ENCODE measurements at places on chromosomes 5 and 9.

- DNase-seq: no peak
These were observed 59.3 kb upstream of the CDKN2B start for GRCh38 chr9:22068369-22068768.

- DNase-seq: no peak
These were observed 3.3 kb downstream of the SGCD start for GRCh38 chr5:156330141-156330870.

- DNase-seq: no peak
These were observed 60.1 kb downstream of the GTF3C4 start for GRCh38 chr9:132730054-132731033.

GRCh38 chr5:171709930-171710329 is 75.7 kb upstream of the SMIM23 start:
- no peak for DNase-seq

- no peak for DNase-seq
These were observed 196.9 kb upstream of the GDNF start for GRCh38 chr5:38036765-38037164.

DNA sequence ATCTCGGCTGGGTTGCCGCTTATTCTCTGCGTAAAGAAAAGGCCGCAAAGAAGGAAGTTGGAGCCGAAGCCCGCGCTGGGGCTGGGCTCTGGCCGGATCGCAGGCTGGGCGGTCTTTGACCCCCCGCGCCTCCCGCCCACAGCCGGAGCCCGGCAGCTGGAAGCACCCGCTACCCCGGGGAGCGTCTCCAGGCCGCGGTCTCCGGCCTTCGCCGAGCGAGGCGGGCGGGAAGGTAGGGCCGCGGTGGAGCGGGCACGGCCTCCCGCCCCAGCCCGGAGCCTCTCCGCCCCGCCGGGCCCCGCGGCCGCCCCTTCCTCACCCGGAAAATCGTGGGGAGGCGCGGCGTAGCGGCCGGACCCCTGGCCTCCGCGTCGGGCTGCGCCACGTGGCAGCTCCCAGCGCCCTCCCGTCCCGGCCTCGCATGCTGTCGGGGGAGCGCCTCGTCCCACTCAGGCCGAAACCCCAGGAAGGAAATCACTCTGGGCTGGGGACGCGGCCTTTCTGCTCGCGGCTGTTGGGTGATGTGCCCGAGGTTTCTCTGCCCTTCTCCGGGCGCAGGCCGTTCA is 12.0 kb downstream of the FOXD1 start:
- no peak for DNase-seq

DNA sequence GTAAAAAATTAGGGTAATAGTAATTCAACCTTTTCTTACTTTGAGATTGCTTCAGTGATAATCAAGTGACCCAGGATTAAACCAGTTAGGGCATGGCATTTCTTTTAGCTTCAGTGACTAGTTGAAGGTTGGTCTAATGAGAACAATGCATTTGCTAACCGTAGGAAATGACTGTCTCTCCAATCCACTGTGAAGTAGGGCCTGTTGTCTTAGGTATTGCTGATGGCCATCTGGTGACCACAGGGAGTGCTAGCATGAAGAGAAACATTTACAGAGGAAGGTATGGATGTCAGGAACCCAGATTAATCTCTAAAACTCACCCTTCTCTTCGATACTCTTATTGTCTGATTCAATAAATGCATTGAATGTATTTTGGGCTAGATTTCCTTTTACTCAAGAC is 535.9 kb upstream of the SEMA6A start:
- DNase-seq: no peak

DNA sequence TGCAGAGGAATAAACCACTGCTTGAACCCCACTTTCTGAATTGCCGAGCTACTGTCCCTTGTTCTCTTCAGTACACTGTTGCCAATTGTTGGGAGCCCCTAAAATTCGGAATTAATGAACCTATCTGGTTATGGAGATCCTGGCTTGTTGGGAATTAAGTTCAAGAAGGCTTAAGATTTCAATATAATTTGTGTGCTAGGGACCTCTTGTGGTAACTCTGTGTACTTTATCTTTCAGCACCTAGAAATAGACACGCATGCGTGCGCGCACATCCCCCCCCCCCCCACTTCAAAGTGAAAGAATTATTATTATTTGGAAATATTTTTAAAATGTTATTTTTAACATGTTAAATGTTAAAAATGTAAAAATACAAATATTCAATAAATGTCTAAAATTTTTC is 53.3 kb upstream of the FAM169A start:
- no peak for DNase-seq

GRCh38 chr5:143509758-143510221 is 106.3 kb upstream of the NR3C1 start:
- no peak for DNase-seq

- no peak for DNase-seq
These were observed 1816.5 kb downstream of the MAT2B start for GRCh38 chr5:165321912-165322311.

GRCh38 chr5:110969502-110969901 is 102.0 kb upstream of the TSLP start:
- no peak for DNase-seq

- no peak for DNase-seq
These were observed 5.5 kb downstream of the OTULIN start for GRCh38 chr5:14669975-14670374.

DNA sequence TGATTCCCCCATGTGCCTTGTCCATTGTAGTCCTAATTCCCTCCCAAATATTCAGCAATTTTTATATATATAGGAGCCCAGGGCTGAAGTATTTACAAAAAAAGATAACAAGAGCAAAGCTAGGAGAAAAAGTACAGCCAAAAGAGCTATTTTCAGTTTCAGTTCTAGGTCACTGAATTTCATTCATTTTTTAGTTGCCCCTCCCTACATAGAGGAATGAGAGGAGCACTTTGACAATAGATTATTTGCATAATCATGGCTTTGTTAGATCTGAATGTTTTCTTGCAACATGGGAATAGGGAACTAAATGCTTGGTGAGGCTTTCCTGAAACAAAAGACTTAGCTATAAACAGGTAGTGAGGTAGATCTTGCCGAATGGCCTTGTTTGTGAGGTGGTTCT is 15.3 kb upstream of the F2RL2 start:
- DNase-seq: no peak

DNA sequence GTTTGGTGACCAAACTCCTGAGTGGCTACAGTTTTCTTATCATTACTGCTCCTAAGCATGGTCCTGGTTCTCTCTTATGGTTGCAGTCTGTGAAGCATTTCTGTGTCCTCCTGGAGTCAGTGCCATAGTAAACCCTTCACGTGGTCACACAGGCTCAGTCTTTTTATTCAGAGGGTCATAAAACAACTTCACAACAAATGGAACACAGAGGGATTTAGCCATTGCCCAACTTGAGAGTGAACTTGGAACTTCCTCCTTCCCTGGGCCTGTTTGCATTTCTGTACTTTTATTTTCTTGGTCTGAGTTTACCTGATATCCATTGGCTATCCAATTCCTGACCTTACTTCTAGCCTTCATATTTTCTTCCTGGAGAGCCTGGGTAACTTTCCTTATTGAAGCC is 144.9 kb downstream of the CCDC192 start:
- no peak for DNase-seq

DNA sequence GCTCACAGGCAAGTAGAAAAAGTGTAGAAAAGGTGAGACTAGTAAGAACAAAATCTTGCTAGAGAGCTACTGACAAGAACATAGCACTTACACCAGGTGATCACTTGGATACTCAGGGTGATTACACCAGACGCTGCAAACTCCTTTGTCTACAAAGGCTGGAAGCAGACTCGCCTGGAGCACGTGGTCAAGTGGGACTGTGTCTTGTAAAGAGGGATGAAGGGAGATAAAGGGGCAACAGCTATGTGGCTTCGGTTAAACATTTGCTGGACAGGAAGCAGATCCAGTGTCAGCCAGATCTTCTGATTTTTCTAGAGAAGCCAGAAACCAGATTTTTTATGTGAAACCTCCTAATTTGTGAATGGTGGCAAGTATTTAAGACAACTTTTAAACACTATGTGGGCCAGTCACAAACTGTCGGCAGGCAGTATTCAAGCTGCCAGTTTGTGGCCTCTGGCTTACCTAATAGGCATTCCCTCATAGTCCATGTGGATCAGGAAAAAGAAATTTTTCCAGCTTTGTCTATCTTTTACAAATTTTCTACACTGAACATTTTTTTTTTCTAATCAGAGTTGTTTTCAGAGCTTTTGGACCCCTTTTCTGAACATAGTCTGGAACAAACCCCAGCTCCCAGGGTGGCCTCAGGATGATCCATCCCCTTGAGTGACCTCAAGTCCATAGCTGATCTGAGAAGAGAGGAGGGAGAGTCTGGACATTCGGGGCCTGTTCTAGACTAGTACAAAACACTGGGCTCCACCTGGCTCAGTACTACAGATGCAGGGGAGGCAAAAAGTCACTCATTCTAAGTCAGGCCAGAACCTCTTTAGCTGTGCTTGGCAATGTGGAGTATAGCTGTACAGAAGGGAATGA is 262.9 kb downstream of the ARRDC3 start:
- DNase-seq: no peak

GRCh38 chr9:7095058-7095457 is 337.3 kb downstream of the KDM4C start:
- no peak for DNase-seq

GRCh38 chr5:140157032-140157781 is 17.8 kb upstream of the CYSTM1 start:
- peak; percentile 79 for DNase-seq

- DNase-seq: peak; percentile 69
These were observed 79.9 kb downstream of the FNBP1 start for GRCh38 chr9:129962889-129963703.

DNA sequence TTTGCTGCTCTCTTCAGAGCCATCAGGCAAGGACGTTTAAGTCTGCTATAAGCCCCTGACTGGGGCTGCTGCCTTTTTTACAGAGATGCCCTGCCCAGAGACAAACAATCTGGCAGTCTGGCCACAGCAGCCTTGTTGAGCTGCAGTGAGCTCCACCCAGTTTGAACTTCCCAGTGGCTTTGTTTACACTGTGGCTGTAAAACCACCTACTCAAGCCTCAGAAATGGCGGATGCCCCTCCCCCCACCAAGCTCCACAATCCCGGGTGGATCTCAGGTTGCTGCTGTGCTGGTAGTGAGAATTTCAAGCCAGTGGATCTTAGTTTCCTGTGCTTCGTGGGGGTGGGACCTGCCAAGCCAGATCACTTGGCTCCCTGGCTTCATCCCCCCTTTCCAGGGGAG is 59.7 kb upstream of the SNCAIP start:
- no peak for DNase-seq

DNA sequence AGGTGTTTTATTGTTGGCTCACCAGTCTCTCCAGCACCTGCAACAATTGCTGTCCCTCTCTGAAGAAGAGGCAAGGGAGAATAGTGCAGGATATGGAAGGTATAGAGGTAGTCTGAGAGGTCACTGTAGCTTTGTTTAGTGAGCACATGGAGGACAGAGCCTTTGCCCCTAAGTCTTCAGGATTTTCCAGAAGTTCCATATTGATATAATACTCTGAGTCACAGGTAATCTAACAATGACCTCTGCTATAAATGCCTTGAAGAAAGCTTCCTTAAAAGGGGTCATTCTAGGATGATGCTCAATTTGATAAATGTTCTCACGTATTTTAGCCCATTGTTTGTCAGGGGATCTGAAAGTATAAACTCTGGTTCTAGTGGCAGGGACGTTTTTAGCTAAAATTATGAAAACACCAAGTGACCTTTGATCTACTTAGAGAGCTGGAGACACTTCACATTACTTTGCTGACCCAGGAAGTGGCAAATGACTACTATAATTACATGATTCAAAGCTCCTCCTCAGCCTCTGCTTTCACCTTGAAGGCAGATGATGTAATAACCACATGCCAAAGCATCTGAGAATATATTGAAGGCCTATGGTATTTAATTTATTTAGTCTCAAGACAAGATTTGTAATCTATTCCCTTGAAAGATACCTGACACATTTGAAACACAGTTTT is 366.9 kb upstream of the NUDT12 start:
- DNase-seq: no peak

- DNase-seq: no peak
These were observed 8.4 kb downstream of the NDUFS4 start for GRCh38 chr5:53568871-53569270.

All from T follicular helper cell (primary cell).